Lower leg skin (tissue), 4 donors: ENCODE measurements at places on chromosomes 1 and 21.
A peak's percentile ranks its signal among the peaks of the same experiment; 100 is the strongest.

GRCh38 chr1:168422203-168422847, 121.5 kb downstream of the XCL2 start:
- no peak for DNase-seq

DNA sequence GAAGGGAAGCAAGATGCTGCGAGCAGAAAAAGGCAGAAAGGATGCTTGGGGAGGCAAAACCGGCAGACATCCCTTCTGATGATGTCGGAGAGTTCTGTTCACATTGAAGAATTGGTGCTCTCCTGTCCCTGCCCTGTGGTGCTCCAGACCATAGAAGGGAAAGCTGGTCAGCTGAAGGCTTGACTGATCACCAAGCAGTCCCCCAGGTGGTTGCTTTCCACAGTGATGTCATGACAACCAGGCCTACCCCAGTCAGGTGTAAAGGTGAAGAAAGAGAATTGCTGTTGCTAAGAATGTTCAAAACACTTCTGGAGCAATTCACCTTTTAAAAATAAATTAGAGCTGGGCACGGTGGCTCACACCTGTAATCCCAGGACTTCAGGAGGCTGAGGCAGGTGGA, 59.5 kb downstream of the OPTC start:
- no peak for DNase-seq

GRCh38 chr1:52056937-52057231, 789 bp downstream of the BTF3L4 start:
- DNase-seq: no peak

DNA sequence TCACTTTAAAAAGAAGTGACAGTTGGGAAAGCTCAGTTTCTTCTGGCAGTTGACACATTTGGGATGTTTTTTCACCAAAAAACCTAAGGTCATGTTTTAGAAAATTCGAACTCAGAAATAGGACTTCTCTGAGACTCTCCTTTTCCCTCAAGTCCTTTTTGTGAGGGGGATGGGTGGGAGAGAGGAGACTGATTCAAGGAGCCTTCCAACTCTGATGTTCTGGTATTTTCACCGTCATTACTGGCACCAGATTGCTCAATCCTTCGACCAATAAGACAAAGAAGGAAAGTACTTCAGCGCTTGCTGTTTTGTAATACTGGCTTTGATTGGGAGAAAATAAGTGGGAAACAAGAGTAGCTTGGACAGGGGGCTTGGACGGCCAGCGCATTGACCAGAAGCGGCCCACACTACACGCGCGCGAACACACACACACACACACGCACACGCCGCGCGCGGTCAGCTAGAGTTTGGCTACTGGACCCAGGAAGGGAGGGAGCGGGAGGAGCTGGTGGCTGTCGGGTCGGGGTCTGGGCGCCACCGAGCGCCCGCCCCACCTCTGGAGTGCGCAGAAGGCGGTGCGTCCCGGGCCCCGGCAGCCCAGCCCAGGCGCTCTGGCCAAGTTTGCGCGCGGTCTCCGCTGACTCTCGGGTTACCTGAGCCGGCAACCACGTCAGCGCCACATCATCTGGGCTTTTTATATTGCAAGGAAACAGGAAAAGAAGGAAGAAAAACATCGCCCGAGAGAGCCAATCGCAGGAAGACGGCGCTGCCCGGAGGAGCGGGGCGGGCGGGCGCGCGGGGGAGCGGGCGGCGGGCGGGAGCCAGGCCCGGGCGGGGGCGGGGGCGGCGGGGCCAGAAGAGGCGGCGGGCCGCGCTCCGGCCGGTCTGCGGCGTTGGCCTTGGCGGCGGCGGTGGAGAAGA, at the start of gene KCNK1:
TSS of gene KCNK1 (plus strand) at position 855 of the 921 bp plus-strand sequence. CDS start at position 921, 66 bp downstream.
- peak; percentile 87 for DNase-seq

DNA sequence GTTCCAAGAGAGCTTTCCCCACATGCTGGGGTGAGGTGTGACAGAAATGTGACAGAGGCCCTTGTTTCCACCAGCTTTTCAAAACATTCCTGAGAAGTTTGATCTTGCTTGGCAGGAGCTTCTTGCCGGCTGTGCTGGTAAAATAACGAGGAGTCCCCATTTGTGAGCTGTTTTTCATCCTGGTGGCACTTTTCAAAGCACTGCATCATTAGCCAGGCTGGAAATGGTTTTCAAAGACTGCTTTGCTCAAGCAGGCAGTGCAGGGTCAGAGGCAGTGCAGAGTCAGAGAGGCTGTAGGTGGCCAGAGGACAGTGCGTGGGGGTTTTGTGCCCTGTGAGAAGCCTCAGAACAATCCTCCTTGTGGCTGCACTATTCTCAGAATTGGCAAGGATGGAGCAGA, 75.8 kb upstream of the KCNA3 start:
- DNase-seq: no peak

DNA sequence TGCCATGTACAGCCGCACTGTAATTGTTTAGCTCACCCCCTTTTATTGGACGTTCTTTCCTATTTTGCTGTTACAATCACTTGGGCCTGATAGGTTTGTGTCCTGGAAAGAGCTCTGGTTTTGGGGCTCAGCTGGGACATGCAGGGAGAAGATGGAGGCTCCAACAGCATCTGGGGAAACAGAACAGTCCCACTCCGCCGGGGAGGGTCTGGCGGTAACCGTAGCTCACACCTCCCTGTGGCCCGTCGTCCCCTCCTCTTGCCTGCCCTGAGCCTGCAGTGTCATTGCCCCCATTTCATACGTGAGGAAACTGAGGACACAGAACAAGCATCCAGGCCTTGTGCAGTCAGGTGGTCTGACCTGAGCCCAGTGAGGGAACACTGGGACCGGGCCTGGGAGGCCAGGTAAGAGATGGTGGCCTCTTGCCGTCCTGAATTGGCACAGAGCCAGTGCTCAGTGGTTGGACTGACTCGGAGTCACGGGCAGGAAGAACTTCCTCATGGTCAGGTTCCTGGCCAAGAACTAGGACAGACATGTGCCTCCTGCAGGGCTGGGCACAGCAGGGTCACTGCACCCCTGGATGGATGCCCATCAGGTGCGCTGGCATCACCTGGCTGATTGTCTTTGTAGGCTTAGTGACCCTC, 41.8 kb downstream of the S100B start:
- DNase-seq: no peak

DNA sequence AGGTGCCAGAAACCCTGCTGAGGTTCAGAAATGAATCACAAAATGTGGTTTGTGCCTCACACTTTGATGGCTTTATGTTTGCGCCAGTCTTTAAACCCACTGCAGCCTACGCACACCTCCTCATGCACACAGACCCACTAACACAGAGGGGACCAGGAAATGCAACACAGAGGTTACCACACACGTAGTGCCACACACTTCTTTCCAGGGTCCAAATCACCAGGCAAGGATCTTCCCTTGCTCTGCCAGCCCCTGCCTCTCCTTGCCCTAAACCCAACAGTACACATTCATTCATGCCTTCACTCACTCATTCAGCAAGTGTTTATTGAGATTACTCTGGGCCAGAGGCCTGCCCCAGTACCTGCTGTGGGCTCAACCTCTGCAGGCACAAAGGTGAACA, 17.5 kb downstream of the MAB21L3 start:
- DNase-seq: peak; percentile 7

DNA sequence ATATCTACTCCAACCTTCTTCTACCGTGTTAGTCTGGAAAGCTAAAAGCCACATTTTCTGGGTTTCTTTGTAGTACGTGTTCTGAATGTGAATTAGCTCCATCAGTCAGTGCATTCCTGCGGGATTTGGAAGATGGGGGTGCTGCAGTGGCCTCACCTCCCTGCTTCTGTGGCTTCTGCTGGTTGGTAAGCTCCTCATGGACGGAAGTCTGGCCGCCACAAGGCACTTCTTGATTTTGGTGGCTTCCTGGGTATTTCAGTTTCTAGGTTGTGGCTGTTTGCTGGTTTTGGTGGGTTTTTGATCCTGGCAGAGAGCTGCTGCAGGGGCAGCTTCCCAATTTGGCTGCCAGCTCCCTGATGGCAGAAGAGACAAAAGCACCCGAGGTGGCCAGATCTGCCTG, 20.9 kb upstream of the TACSTD2 start:
- no peak for DNase-seq

DNA sequence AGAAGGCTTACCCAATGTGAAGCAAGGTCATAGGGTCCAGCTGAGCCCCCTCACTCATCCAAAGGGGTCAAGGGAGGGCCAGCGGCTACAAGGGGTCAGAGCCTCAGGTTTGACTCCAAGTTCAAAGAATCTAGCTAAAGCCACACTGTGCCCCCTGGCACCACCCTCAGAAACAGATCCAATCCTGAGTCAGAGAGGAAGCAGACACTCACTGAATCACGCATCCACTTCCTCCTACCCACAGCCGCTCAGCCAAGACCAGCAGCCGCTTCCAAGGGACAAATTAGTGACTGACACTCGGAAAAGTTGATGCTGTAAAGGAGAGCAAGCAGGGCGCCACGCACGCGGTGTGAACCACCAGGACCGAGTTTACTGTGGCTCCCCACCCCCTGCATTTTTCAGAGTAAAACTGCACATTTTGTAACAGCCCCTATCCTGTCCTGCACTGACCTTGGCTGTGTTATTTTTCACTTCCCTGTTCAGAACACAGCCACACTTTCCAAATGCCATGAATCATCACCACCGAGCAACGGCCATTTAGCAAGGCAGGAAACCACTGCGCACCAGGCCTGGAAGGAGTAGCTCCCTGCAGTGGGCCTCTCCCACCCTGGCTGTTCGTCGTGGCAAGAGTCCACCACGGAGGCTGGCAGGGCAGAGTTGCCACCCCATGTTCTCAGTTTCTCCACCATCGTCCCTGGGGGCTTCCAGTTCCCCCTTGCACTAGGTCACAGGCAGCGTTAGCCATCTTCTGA, 147.8 kb downstream of the TOMM20 start:
- DNase-seq: peak; percentile 96

- no peak for DNase-seq
Measured at GRCh38 chr1:101440485-101440884, 203.7 kb downstream of the S1PR1 start.

GRCh38 chr1:221794079-221794670, 52.3 kb upstream of the DUSP10 start:
- no peak for DNase-seq

- DNase-seq: no peak
Measured at GRCh38 chr1:86708920-86709319, 4.5 kb downstream of the SH3GLB1 start.

GRCh38 chr21:32425628-32426027, 13.1 kb downstream of the EVA1C start:
- DNase-seq: no peak

DNA sequence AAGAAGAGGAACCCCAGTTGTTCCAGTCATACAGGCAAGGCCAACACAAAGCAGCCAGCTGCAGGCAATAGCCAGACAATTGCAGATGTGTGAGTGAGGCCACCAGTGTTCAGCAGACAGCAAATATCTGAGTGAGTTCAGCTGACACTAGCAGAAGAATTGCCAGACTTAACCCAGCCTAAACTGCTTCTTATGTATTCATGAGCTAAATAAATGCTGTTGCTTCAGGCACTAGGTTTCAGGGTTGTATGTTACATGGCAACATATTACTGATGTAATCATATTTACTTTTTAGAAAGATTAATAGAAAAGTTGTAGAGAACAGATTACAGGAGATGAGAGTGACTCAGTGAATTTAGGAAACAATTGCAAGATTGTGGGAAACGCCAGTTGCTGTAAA, 129.8 kb upstream of the CHODL start:
- no peak for DNase-seq

DNA sequence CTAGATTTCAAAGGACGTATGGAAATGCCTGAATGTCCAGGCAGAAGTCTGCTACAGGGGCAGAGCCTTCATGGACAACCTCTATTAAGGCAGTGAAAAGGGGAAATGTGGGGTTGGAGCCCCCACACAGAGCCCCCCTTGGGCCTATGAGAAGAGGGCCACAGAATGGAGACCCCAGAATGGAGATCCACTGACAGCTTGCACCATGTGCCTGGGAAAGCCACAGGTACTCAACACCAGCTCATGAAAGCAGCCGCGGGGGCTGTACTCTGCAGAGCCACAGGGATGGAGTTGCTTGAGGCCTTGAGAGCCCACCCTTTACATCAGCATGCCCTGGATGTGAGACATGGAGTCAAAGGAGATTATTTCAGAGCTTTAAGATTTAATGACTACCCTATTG, 108.7 kb downstream of the DMRTB1 start:
- DNase-seq: no peak

DNA sequence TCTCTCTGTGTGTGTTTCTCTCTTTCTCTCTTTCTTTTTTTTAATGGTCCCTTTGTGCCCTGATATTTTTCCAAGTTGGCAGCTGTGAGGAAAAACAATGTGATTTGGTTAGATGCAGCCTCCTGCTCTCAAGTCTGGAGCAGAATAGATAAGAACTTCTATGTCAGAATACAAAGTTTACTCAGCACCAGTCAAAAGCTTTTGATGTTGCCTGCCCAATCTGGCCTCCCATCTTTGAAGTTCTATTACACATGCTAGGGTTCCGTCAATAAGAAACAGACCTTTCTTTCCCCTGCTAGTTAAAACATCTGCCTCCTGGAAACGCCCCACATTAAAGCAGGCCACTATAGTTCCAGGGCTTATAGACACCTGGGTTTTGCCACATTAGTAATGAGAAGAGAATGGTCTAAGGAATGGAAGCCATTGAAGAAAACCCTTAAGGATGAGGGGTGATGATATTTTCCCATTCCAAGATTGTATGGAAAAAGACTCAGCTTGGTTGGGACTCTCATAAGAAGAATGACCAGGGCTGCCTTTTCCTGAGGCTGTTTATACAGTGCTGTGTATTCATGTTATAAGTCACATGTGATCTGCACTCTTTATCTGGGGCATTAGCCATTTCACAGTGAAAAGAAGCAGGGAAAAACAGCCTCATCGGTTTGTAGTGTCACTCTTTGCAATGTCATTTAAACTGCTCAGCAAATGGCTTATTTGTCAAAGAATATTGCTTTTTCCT, 414.7 kb upstream of the PROX1 start:
- DNase-seq: no peak
